ENCODE measurements at places on chromosomes 6 and 20. TPM values are rescaled to one million over a fixed set of nuclear protein-coding genes. Genes with fewer than 3 reads are reported as not detected.

GRCh38 chr6:170116636-170117035 is 174.2 kb downstream of the DLL1 start:
- no peak for DNase-seq

DNA sequence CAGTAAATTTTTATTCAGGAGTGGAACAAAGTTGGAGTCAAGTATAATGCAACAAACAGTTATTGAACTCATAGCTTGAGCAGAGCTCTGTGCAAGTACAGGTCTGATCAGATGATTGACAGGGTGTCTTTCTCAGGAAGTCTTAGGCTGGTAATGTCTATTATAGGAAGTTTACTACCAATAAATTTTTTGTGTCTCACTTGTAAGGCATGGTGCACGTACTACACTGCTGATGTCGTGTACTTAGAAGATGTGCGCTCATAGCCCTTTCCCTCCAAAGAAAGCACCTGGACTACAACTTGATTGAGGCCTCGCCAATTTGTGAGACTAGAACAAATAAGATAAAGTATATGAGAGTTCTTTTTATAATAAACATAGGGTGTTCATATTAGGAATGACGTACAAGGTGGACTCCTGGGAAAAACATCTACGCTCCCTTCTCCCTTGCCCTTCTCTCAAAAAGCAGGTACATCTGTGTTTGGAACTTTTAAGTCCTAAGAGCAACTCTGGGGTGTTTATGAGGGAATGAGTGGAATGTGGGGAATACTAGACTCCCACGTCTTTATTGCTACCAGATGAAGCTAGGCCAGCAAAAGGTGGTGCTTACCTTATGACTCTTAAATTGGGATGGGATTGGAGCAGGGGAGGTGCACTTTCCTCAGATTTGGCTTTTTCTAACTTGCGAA is 1.5 kb downstream of the NDUFAF5 start:
- no peak for DNase-seq

DNA sequence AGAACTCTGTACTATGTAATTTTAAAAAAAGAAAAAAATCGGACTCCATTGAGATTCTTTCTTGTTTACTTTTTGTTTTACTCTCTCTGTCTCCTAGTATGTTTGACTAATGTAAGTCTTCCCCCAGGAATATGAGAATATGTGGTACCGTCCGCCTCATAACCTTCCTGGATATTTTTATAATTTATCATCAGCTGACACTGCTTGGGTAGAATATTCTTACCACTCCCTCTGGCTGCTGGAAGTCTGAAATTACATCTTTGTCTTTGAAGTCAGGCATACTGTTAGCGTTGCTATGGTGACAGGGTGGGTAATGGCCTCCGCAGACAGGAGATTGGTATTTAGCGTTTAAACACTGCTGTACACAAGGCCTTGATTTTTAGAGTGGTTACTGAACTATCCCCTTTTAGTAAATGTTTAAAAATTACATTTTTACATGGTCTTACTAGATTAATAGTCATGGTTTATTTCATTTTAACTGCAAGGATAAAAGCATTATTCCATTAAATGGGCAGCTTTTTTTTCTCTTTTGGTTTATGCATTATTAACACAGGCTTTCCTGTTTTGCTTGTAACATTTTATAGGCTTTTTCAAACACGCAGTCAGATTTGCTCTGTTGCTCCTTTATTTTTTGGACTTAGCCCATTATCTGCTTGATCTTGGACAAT is 176.4 kb downstream of the ARID1B start:
- no peak for DNase-seq

The TDRD6 gene
- total RNA-seq, result not detected

- no peak for DNase-seq
Measured at GRCh38 chr6:73006146-73006545, 219.2 kb downstream of the KHDC1L start.

- no peak for DNase-seq
Measured at GRCh38 chr20:59772931-59773913, 160.2 kb downstream of the SYCP2 start.

DNA sequence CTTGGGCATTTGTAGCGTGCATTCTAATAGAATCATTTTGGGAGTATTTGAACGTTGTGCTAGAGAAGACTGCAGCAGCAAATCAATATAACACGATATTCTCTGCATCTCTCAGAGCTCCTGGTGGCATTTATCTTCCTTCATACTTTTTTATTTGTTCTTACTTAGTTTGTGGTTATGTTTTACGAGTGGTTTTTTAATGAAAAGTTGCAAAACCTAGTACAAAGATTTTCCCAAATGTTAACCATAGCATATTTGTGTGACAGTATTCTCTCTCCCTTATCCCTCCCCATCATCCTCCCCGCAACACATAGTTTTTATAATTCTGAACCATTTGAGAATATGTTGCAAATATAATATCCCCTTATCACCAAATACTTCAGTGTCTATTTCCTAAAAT is 50.4 kb downstream of the JARID2 start:
- no peak for DNase-seq

- DNase-seq, result no peak
Measured at GRCh38 chr20:52171025-52171424, 20.6 kb downstream of the ZFP64 start.

GRCh38 chr20:9912858-9913434 is 74.1 kb upstream of the PAK5 start:
- DNase-seq, result peak; percentile 6

All from T-helper 17 cell (primary cell).